Body of pancreas (tissue), 4 donors: ENCODE measurements at places on chromosomes 4 and X.

DNA sequence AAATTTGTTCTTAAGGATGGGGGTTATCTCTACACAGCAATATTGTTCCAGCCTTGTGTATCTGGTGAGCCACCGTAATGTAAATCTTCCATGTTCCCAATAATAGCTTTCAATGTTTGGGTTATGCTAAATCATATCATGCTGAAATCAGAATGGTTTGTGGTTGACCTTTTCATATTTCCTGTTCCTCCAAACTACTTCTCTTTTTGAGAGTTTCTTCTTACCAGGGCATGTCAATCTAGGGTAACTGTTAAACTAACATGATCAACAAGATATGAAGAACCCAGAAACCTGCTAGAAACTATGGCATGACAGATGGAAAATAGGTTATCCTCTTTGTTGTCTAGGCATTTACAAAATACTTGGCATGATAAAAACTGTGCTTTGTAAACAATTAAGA, 22.0 kb downstream of the TNMD start:
- no peak for DNase-seq

DNA sequence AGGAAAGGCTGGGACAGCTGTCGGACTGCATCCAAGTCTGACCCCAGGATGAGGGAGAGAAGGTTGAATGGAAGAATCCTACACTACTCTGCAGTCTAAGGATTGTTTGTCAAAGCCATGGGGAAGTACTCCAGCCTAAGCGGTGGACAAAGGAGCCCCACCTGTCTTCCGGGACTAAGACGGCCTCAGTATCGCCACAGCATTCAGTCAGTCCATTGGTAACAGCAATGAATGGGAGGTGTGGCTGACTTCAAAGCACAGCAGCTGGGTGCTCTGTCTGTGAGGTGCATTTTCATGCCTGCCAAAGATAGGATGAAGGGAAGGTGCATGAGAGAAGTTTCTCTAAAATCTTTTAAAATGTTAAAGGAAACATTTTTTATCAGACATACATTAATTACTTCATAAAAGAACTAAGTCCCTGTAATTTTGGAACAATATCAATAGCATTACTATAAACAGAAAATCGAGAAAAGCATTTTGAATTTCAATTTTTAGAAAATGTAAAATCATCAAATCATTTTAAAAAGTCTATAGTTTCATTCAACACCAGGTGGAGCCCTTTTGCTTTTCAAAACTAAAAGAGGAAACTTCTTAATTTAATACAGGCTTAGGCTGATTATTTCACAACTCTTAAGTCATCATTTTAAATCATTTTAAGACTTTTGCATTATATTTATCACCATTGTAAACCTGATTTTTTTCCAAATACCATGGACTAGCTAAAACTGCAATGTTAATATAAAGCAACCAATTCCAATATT, 27.6 kb upstream of the INTU start:
- no peak for DNase-seq

DNA sequence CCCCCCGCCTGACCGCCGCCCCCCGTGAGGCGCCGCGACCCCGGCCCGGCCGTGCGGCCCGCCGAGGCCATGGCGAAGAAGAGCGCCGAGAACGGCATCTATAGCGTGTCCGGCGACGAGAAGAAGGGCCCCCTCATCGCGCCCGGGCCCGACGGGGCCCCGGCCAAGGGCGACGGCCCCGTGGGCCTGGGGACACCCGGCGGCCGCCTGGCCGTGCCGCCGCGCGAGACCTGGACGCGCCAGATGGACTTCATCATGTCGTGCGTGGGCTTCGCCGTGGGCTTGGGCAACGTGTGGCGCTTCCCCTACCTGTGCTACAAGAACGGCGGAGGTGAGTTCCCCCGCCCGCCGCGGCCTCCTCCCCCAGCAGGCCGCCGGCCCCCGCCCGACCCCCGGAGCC, 780 bp downstream of the SLC6A8 start:
- no peak for DNase-seq

GRCh38 chr4:24640366-24640765, 56.0 kb upstream of the DHX15 start:
- no peak for DNase-seq

DNA sequence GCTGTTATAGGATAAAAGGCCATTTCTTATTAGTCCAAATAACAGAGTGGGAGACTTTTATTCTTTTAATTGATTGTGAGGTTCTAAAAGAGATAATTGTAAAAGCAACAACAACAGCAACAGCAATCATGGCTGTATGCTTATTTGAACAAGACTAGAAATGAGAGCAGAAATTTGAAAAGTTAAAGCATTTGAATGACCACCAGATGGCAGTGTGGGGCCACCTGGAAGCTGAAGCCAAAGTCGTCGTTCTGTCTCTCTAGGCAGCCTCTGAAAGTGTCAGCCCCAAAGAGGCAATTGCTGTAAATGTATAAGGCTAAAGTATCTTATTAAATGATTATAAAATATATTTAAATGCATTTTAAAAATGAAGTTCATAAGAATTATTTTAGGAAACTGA, 42.2 kb downstream of the SH2D1A start:
- peak; percentile 34 for DNase-seq

- DNase-seq, result no peak
These were observed 4.6 kb downstream of the HCFC1 start for GRCh38 chrX:153966841-153967535.
